ENCODE measurements at places on chromosomes 6 and 20.

- no peak for DNase-seq
Measured at GRCh38 chr20:16209951-16210361, 363.3 kb downstream of the KIF16B start.

GRCh38 chr6:160583794-160584193, 80.3 kb downstream of the LPA start:
- DNase-seq, result no peak

GRCh38 chr20:15986690-15987089, 586.6 kb downstream of the KIF16B start:
- no peak for DNase-seq

GRCh38 chr6:139135578-139136545, 982 bp downstream of the HECA start:
- DNase-seq, result peak; percentile 44

GRCh38 chr6:144952456-144953240, 667.5 kb downstream of the UTRN start:
- DNase-seq, result no peak

DNA sequence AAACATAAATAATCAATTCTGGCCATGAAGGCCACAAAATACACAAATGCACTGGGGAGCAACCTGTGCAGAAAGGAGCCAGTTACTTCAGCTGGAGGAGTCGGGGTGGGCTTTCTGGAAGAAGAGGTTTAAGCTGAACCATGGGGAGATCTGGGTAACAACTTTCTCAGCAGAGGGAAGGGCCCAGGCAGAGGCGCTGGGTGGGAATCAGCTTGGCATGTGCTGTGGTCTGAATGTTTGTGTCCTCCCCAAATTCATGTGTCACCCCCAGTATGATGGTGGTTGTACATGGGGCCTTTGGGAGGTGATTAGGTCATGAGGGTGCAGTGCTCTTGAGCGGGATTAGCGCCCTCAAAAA, 107.9 kb downstream of the SYCP2 start:
- DNase-seq, result no peak

- DNase-seq, result no peak
Measured at GRCh38 chr20:44648068-44648467, 3.4 kb downstream of the ADA start.

GRCh38 chr20:16694161-16694560, 35.7 kb upstream of the SNRPB2 start:
- DNase-seq, result no peak

DNA sequence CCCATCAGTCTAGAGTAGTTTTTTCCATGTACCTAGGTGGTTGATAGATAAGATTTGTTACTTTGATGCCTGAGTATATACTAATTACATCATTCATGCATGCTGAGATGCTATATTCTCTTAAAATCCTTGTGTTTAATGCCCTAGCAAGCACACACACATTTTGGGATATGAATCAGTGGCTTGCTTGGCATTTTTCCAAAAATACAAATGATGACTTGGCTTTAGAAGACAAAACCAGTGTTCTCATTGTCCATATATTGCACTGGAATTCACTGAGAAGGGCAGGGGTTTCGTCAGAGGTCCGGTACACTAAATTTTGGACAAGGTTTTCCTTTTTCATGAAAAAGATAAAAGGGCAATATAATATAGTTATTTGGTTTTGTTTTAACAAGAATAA, 24.9 kb downstream of the GTPBP2 start:
- no peak for DNase-seq

DNA sequence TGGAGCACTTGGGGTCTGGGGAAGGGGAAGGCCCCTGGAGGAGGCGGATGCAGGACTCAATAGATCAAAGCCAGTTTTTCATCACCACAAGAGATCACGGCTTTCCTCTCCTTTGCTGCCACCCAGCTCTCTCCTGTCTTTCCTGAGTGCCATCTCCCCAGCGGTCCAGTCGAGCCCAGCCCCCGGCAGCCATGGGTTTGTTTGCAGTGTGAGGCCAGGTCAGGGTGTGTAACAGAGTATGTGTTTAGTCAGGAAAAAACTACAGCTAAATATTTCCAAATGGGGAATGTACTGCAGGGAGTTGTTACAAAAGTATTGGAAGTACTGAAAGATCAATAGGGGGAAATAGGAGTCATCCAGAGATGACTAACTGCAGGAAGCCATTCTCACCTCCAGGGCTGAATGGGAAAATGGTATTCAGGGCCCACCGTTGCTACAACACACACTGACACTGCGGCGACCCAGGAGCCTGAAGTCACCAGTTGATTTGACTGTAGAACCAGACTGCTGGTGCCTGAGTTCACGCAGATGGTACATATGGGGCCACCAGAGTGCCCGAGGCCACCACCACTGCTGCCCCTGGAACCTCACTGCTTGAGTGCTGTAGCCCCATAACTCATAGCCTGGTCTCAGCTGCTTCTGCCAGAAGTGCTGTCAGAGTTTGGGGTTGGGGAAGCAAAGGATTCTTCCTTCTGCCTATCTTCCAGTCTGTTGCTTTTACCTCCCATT, 23.6 kb upstream of the FANCE start:
- DNase-seq, result no peak

DNA sequence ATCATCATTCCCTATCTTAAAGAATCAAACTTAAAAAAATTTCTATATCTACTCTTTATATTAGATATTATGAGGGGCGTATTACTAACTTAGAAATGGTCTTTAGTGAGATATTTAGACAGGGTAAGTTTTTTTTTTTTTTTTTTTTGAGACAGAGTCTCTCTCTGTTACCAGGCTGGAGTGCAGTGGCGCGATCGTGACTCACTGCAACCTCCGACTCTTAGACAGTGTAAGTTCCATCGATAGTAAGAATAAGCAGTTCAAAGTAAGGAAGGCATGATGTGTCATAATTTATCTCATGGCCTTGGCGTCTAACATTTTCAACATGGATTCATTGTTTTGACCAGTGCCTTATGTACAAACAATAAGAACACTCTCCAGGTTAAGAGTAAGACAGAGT, 72.4 kb downstream of the MLIP start:
- no peak for DNase-seq

GRCh38 chr6:100311707-100312251, 152.9 kb downstream of the SIM1 start:
- DNase-seq, result no peak

DNA sequence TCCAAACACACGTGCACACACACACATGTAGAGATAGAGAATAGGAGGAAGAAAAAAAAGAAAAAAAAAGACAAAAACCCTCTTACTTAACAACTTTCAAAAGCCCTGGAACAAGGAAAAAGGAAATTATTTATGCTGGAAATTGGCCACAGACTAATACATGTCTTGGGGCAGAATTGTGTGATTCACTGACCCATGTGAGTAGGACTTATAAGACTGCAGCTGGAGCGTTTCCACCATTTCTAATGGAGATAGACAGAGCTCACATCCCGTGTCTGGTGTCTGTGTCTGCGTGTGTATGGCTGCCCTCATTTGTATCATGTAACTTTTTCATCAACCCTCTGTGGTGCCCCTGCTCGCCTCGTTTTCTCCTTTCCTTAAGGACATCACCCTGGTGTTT, 99.8 kb upstream of the PDE10A start:
- no peak for DNase-seq

DNA sequence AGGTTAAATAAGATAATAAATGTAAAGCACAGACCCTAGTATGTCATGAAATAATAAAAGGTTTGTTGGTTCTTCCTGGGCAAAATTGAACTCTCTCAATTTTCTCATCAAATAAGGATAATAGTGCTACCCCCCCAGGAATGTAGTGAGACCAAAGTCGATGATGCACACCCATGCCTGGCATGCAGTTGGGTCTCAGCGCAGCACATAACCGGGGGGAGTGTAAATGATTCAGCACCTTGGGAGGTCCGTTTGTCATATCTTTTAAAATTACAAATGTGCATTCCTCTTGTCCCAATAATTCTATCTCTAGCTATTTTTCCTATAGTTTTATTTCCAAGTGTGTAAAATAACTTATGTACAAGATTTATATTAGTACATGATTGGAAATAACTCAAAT, 31.3 kb upstream of the CCDC167 start:
- no peak for DNase-seq

DNA sequence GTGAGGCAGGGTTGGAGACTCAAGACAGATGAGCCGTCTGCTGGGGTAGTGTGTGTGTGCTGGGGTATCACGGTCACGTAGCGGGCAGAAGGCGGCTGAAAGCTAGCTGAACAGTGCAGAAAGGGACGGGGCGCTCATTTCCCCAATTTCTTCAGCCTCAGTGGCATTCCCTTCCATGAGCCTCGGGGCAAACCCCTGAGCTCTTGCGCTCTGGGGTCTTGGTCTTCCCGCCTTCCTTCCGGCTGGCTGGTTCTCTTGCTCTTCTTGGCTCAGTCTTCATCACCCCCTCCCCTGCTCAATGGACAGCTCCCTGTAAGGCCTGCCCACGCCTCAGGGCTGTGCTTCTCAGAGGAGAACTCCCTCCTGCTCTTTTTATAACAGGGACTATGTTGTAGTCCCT, 15.5 kb upstream of the TMEM181 start:
- DNase-seq, result no peak

- no peak for DNase-seq
Measured at GRCh38 chr6:112216662-112217551, 37.5 kb downstream of the LAMA4 start.

- no peak for DNase-seq
Measured at GRCh38 chr20:48467622-48468021, 360.2 kb downstream of the PREX1 start.

- no peak for DNase-seq
Measured at GRCh38 chr6:150458579-150458978, 89.8 kb downstream of the IYD start.

DNA sequence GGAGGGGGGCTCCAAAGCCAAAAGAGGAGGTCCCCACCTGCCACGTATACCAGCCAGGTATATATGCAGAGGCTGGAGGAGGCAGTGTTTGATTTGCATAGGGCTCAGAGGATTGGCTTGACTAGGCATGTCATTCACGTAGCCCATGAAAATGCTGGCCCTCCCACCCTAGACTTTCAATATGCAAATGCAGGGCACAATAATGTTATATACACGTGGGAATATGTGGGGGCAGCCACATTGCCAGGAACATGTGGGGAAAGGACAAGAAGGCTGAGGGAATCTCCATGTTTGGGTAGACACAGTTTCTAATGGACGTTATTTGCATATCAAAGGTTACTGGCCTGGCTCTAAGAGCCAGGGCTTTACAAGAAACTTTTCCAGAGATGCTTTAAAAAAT, 301.8 kb downstream of the FARS2 start:
- no peak for DNase-seq

- no peak for DNase-seq
Measured at GRCh38 chr6:42774201-42774600, 7.7 kb upstream of the BICRAL start.

- no peak for DNase-seq
Measured at GRCh38 chr20:25250508-25250907, 2.6 kb downstream of the PYGB start.

- DNase-seq, result no peak
Measured at GRCh38 chr20:54043076-54043967, 27.1 kb downstream of the BCAS1 start.

DNA sequence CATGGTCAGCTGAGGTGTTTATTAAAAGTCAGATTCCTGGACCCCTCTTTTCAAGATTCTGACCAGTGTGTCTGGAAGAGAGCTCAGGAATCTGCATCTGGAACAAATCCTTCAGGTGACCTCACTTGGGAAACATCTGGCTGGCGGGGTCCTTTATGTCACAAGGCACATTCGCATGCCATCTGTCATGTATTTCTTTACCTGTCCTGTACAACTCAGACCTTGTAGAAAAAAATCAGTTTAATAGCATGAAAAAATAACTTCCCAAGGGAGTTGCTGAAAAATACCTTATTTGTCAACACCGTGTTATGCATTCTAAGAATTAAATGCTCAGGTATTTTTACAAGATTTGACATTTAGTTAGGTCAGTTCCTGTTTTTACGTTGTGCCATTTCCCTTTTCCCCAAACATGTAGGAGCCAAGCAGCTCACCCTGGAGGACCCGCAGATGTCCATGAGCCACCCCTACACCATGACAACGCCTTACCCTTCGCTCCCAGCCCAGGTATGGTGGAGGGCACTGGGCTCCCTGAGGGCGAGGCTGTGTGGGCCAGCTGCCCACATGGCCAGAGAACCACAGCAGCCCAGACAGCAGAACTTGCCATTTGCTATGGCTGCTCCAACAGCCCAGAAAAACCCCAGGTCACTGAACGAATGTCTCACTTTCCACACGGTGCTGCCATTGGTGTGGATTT, 4.0 kb downstream of the IRF4 start:
- DNase-seq, result no peak

DNA sequence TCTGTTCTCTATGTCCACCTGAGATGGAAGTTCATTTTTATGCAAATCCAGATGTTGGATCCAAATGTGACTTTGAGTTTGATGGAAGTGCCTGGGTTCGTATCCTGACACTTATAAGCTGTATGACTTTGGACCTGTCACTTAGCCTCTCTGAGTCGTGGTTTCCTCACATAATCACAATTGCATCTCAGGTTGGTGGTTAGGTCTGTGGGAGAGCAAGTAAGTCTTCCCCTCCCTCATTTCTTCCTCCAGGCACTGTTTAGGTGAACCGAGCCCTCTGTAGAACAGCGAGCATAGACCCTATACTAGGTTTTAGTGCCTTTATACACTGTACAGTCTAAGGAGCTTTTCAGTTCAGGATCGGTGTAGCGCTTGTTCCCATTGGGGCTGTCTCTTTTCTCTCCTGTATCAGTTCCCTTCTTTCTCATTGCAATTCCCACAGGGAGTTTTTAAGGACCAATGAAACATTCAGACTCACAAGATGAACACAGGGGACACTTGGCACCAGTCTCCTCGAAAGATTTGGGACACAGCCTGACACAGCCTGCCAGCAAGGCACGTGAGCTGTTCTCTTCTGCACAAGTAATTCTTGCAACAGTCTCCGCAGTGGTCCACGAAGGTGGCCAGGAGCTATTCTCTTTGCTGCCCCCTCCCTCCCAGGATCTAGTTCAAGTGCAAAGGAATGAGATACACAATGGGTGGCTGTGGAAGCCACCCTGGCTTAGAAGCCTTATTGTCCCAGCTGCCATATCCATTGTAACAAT, 11.8 kb downstream of the TOX2 start:
- DNase-seq, result no peak

DNA sequence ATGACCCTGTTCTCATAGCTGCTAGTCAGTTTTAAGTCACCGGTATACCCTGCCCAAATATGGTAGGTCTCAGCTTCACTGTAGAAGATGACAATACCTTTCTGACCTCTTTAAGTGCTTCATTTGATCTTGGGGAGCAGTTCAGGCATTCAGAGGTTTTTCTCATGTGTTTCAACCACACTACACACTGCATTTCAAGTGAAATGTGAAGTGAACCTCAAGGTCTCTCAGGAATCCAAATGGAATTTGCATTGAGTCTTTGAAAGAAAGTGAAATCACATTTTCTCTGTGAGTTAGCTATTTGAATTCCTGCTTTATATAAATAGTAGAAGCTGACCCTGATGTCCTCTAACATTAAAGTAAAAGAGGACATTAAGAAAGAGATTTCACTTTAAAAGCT, 461.6 kb downstream of the ADGRB3 start:
- DNase-seq, result no peak
